NCI-H1436 treated with DMSO at 0.1 percent for 48 hours (cell line): ENCODE measurements at places on chromosomes 13 and 19.
A peak's percentile ranks its signal among the peaks of the same experiment; 100 is the strongest.

DNA sequence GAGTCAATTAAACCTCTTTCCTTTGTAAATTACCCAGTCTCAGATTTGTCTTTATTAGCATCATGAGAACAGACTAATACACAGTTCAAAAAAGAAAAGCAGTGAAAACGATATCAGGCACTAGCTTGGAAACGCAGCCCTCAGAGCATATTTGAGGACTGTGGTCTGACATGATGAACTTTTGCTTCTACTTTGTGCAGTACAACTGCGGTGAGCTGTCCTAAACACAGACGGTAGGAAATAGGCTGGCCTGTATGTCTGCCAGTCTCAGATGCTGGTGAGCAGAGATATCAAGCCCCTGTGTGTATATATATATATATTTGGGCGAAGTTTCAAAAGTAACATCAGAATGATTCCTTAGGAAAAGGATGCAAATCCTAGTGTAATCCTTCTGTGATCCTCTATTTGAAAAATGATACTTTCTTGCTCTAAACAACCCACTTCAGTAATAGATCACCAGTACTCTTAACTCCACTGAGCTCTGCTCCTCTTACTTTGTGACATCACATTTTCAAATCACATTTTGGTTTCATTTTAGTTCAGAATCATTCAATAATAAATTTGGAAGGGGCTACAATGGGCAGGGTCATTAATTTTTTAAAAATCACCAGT, 74.4 kb downstream of the TNFRSF19 start:
- no peak for DNase-seq

DNA sequence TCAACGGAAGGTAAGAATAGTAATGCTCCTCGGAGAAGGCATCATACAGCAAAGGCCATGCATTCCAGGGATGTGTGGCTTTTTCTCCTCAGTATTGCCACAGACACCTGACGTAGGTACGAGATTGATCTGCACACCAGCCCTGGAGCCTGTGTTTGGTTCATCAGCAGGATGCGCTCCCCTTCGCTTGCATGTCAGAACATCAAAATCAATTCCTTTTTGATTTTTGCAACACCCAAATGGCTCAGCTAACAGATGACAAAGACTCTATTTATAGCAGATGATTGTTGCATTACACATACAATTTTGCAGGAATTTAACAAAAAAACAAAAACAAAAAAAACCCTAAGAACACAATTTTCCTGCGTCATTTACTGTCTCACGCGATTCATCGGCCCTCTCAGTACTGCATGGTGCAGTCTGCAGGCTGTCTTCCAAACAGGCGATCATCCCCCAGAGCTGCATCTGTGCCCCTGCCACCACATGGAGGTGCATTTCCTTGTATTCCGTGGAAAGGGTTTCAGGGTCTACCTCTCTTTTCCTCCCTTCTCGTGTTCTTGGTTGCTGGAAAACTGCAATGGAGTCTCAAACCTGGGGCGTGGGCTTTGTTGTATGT, 207.3 kb downstream of the TEX29 start:
- DNase-seq, result no peak

- no peak for DNase-seq
These were observed 8.8 kb upstream of the CACNG6 start for GRCh38 chr19:53982611-53983010.

GRCh38 chr13:111622051-111622531, 301.6 kb downstream of the TEX29 start:
- DNase-seq, result no peak

GRCh38 chr13:51342706-51343105, 3.2 kb downstream of the SERPINE3 start:
- DNase-seq, result no peak

GRCh38 chr13:97395447-97396136, 38.4 kb upstream of the RAP2A start:
- no peak for DNase-seq

GRCh38 chr13:106343836-106344235, 191.6 kb downstream of the EFNB2 start:
- DNase-seq, result no peak

DNA sequence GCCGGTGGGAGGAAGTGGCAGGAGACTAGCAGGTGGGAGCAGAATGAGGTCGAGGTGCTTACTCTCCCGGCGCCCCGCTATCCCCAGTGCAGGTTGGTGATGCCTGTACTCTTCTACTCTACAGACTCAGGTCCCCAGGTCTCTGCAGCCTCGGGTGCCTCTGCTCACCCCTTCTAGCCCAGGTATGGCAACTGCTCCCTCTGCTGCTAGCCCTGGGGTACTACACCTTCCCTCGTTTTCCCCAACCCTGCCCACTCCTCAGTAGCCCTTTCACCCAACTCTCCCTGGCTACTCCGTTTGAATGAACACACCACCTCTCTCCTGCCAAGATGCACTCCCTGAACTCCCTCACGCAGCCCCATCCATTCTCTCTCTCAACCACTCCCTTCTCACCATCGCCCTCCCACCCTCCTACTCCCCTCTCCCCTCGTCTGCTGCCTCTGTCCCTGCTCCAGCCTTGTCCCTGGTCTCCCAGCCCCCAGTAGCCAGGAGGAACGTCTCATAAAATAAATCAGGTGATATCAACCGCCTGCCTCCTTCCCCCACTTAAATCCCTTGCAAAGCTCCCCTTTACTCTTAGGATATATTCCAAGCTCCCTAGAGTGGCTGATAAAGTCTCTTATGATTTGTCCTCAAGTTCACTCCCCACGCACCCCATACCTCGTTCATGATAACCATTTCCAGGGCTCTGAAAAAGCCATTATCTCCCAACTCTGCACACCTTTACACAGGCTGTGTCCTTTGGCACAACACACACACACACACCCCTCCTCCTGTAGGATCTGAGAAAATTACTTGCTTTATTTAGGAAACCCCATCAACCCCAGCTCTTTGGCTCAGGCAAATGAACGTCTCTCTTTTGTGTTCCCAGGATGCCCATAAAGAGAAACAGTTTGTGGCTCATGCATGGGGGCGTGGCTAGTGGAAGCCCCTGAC, 8.2 kb upstream of the MEIS3 start:
- DNase-seq, result peak; percentile 52

DNA sequence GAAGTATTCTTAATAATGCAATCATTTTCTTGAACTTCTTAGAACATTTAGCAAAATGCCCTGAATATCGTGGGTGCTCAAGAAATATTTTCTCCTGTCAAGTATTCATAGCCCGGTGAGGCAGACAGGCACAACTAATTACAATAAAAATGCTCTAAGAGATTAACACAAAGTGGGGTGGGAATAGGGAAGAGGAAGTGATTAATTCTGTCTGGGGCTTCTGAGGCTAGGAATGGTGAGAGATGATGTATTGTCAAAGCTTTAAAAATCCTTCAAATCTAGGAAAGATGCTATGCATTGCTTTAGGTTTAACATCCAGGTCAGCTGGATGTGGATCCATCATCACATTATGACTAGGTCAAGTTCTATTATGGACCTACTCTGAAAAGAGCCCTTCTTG, 66.9 kb upstream of the POSTN start:
- no peak for DNase-seq

- DNase-seq, result no peak
These were observed 36.4 kb downstream of the FBN3 start for GRCh38 chr19:8113017-8113416.

- no peak for DNase-seq
These were observed 628.9 kb downstream of the DIAPH3 start for GRCh38 chr13:59534806-59535205.

- no peak for DNase-seq
These were observed 53.7 kb downstream of the RASA3 start for GRCh38 chr13:114078461-114079451.

DNA sequence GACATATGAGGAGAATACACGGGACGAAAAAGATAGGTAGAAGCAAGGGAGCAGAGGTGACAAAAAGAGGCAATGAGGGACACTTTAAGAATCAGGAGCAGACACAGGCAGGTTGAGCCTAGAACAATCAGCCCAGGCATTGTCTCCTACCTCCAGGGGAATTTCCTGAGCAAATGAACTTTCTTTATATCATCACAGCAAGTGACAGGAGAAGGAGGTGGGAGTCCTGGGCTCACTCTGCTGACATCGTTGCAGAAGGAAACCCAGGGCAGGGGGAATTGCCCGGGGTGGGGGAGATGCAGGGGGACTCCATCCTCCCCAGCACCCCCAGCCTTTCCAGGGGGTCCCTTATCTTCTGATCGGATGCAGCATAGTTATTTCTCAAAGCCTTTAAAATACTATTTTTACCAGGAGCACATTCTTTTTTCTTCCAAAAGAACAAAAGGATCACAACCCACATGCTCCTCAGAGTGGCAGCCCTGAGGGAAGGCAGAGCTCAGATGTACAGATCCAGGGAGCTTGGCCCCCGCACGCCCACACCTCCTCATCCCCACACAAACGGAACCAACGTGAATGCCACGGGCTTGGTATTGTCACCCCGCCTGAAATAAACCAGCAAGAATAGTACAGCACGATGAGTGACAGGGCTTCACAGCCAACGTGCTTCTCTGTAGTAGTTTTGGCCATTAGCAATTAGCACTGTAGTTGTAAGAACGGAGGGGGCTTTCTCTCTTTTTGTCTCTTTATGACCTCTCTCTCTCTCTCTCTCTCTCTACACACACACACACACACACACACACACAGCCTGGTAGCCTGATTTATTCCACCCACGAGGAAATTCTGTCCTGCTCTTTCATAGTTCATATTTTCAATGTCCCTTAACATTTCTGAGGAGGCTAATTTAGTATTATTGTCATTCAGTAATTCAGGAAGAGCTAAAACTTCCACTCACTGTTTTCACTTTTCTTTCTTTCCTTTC, 169.5 kb upstream of the UBL3 start:
- no peak for DNase-seq

- DNase-seq, result no peak
These were observed 6.8 kb upstream of the ZNF283 start for GRCh38 chr19:43820098-43820883.

DNA sequence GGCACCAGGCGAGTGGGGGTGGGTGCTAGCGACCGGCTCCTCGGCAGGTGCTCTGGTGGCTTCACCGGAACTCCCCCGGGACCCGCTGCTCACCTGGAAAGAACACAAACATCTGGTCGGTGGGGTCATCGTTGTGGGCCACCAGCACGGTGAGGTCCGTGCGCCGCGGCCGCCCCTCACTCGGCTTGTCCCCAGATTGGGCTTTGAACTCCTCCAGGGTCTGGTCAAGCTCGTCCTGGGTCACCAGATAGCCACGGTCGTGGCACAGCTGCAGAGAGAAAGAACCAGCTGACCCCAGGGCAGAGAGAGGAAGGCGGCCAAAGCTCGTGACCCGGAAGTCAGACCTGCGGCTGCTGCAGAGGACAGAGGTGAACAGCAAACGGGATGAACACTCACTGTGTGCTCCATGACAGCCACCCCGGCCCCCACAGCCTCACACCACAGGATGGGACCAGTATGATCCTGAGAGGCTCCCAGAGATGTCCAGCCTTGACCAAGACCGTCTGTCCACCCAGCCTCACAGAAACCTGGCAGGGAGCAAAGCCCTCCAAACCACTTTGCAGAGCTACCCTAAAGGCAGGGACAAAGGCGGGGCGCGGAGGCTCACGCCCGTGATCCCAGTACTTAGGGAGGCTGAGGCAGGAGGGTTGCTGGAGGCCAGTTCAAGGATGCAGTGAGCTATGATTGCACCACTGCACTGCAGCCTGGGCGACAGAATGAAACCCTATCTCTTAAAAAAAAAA, 1.2 kb downstream of the POLR2E start:
- no peak for DNase-seq

DNA sequence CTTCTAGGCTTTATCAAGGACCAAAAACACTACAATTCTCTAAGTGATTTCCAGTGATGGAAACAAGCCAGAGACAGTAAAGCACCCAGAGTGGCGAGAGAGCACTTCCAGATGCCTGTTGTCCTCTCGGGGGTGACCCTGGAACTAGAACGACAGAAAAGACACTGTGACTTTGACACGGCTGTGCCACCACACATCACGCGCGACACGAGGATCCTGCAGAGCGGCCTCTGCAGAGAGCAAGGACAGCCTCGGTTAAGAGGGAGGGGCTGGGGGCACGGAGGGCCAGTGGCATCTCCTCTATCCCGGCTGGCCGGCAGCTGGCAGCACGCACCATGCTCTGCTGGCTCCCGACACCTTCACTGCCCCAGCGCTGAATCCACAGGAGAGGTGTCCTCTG, 42.3 kb downstream of the SUGP2 start:
- no peak for DNase-seq

- DNase-seq, result no peak
These were observed 87.4 kb upstream of the UBL3 start for GRCh38 chr13:29937841-29938240.

DNA sequence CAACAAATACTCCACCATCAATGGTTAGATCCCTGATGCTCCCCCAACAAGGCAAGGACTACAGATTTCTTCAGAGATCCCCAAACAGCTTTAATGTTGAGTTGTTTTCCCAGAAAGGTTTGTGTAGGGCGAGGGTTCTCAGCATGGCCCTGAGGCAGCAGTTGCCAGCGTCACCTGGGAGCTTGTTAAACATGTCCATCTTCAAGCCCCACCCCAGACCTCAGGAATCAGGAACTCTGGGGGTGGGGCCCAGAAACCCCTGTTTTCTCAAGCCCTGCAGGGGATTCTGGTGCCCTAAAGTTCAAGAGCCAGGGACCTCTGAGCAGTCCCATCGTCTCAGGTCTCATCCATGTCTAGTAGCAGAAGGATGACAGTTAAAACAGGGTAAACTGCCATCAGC, 9.6 kb downstream of the EFNB2 start:
- no peak for DNase-seq

DNA sequence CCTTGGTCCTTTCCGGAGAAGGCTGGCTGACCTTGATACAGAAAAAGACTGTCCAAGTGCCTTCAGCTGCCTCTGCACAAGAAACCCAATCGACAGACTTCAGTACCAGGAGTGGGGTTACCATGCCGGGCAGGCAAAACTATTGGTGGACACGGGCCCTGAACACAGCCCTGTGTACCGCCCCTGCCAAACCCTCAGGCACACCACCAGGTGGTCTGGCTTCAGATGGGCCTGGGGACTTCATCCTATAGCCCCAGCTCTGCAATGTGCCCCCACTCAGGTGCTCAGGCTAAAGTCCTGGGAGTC, 17.5 kb downstream of the TCF3 start:
- DNase-seq, result no peak

DNA sequence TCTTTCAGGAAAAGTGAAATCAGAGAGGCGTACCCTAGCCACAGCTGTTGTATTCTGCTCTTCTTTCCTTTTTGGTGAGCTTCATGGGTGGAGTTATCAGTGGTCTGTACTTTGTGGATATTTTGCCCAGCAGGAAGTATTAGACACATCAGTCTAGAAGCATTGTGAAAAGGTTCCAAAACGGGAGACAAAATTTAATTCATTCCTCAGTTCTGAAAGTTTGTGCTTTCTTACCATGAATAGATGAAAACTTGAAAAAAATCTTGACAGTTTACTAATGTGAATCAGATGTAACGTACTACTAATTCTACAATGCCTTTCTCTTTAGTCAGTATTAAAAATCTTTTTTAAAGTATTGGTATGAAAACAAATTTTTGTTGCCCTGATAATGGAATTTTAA, 116.8 kb downstream of the DNAJC3 start:
- DNase-seq, result no peak

GRCh38 chr13:40189426-40189825, 477.0 kb downstream of the FOXO1 start:
- no peak for DNase-seq
